Gastroesophageal sphincter (tissue), 4 donors: ENCODE measurements at places on chromosomes 13 and 19. TPM values are rescaled to one million over a fixed set of nuclear protein-coding genes. Genes with fewer than 3 reads are reported as not detected.
A peak's percentile ranks its signal among the peaks of the same experiment; 100 is the strongest.

The SERPINE3 gene
- total RNA-seq = 0.78 TPM

The CNN1 gene
- total RNA-seq = 3,262 TPM

The ZNF497 gene
- total RNA-seq = 1.8 TPM

The ACP7 gene
- total RNA-seq = not detected

The TRIM13 gene
- 25.4 TPM for total RNA-seq

The AKAP11 gene
- total RNA-seq = 53.4 TPM

The EPS8L1 gene
- 2.6 TPM for total RNA-seq

DNA sequence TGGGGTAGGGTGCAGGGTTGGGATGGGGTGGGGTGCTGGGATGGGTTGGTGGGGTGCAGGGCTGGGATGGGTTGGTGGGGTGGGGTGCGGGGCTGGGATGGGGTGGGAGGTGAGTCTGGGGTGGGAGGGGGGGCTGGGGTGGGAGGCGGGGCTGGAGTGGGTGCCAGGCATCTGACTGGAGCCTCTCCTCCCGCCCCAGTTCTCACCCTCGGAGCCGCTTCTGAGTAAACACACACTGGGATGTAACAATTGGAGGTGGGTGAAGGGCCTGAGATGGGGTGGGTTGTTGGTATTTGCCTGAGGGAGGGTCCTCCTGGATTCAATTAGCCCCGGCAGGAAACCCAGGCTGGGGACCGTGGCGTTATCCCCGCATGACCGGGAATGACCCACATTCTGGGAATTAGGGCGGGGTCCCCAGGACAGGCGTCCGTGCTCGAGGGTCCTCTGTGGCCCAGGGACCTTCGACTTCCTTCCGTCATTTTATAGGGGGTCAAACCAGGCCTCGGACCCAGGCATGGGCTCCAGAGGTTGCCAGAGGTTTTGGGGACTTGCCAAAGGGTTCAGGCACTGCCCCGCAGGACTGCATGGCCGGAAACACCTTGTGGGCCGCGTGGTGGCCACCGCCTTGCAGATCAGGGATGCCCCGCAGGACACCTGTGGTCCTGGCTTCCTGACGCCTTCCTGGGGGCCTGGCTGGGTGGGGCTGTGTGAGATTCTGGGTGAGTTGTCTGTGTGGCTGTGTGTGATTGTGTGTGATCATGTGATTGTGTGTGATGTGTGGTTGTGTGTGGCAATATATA, 1.4 kb downstream of the TMPRSS9 start:
- ATAC-seq = no peak

- ATAC-seq = no peak
Observed at GRCh38 chr13:68176475-68176874, 946.3 kb upstream of the PCDH9 start.

- ATAC-seq = no peak
Observed at GRCh38 chr13:98299966-98300350, 122.9 kb upstream of the RNF113B start.

DNA sequence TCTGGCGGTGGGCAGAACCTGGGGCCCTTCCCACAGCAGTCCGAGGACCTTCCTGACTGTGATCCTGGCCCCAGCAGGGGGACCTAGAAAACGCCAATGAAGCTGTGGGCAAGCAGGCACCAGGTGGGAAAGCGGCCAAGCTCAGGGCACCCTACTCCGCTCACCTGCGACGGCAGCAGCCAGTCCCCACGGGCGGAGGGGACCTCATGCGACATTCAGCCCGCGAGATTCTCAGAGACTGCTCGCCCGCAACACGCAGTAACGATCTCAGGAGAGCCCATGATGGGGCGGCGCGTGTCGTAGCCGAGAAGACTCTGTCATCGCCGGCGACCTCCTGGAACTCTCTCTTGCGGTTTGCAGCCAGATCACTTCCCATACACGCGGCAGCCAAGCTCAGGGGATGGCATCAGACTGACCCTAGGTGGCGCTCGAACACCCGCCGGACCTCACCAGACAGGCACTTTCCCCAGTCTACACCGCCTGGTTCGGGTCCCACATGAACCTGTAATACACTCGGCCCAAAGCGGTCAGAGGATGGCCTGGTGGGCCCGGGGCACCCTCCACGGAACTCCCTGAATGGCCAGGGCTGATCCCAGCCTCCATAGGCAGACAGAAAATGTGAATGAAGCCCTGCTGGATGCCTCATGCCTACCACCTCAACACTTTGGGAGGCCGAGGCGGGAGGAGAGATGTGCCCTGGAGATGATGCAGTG, 26.5 kb downstream of the MAN2B1 start:
- peak; percentile 92 for ATAC-seq

GRCh38 chr19:49474542-49474924, 518 bp downstream of the FLT3LG start:
- no peak for ATAC-seq

- ATAC-seq = no peak
Observed at GRCh38 chr19:16118489-16119033, 6.9 kb downstream of the RAB8A start.

- ATAC-seq = no peak
Observed at GRCh38 chr13:21338156-21338555, 120.9 kb downstream of the ZDHHC20 start.

DNA sequence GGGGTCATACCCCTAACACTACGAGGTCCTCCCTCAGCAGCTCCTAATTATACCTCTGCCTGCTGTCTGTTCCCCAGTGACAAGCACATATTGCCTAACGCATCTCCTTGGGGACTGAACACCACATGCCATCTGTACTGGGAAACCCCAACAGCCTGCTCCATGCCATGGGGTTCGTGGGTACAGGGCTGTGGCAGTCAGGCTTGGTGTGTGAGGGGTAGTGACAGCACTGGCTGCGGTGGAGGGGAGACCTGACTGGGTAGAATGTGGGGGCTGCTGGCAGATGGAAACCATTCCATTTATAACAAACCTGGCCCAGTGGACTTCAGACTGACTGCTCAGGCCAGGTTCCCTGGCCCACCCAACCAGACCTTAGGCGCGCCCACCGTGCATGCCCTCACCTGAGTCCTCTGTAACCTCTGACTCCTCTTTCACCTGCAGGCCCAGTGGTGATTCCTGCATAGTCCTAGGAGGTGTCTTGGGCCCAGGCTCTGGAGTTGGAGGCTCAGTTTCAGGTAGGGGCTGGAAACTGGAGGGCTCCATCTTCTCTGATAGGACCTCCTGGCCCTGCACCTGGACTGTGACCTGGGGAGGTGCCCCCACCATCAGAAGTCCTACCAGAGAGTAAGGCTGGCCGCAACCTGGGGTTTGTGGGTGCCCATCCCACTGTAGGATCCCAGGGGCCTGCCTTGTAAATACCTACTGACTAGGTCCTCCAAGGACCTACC, 3.0 kb downstream of the MZF1 start:
- no peak for ATAC-seq
